ENCODE measurements at places on chromosomes 11 and 22.

DNA sequence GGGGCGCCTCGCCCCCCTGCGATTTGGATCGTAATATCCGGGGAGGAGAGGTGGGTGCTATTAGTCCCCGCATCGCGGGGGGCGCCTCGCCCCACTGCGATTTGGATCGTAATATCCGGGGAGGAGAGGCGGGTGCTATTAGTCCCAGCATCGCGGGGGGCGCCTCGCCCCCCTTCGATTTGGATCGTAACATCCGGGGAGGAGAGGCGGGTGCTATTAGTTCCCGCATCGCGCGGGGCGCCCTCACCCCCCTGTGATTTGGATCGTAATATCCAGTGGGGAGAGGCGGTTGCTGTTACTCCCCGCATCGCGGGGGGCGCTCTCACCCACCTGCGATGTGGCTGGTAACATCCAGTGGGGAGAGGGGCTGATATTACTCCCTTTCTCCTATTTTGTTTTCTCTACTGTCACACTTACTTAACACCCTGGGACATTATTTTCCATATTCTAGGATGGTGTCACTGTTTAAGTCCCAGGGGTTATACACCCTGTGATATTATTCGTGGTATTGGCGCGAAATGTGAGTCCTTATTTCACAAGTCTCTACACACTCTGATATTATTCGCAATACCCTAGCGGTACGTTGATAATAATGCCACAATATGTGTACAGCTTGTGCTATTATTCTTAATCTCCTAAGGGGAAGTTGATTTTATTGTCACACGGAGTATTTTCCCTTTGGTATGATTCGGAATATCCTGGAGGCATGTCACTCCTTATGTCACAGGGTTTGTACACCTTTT, 57.8 kb upstream of the ALDH3B2 start:
- DNase-seq: peak; percentile 16

- peak; percentile 81 for DNase-seq
Measured at GRCh38 chr22:23180301-23180892, at the start of gene BCR. Gene BCR, plus strand, starts transcription at chr22:23180509. Its CDS starts 452 bp downstream, at chr22:23180961.

- no peak for DNase-seq
Measured at GRCh38 chr11:121892131-121892681, 223.8 kb downstream of the BLID start.

DNA sequence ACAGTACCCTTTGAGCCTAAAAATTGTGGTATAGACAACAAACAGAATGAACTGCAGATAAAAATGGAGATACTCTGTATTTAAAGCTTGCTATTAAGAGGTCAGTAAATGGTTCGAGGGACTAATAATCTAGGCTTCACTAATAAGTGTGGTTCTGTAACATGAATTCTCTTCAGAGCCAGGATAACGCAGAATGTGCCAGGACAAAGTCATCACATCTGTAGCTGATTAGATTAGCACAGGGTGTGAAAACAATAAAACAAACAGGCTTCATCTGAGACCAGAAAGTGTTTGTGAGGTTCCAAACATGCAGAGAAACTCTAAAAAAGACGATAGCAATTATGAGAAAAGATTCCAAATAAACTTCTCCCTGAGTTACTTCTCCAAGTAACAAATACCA, 89.1 kb upstream of the LUZP2 start:
- DNase-seq: no peak

- no peak for DNase-seq
Measured at GRCh38 chr11:1276866-1277615, 32.4 kb downstream of the TOLLIP start.

DNA sequence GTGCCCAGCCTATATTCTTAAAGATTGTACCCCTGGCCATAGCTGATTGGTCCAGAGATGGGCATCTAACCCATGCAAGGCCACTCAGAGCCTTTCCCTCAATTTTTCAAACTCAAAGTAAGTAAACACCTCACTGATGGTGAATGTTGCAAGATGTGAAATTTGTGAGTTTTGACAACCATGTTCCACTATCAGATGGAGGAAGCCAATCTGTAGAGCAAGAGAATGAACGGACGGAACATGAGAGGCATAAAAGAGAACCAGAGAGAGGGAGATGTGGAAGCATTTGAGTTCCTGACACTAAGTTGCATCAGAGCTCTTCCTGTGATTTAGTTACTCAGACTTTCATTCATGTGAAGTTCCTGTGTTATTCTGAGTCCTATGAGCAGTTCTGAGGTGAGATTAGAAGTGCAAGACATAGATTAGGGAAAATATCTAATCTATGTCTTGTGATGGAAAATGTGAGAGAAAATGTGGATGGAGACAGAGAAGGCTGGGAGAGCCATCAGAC, 73.3 kb downstream of the PRSS23 start:
- no peak for DNase-seq
